Renal cortex interstitium (tissue), 15 donors: ENCODE measurements at places on chromosomes 6 and 20. TPM values are rescaled to one million over a fixed set of nuclear protein-coding genes. Genes with fewer than 3 reads are reported as not detected.

DNA sequence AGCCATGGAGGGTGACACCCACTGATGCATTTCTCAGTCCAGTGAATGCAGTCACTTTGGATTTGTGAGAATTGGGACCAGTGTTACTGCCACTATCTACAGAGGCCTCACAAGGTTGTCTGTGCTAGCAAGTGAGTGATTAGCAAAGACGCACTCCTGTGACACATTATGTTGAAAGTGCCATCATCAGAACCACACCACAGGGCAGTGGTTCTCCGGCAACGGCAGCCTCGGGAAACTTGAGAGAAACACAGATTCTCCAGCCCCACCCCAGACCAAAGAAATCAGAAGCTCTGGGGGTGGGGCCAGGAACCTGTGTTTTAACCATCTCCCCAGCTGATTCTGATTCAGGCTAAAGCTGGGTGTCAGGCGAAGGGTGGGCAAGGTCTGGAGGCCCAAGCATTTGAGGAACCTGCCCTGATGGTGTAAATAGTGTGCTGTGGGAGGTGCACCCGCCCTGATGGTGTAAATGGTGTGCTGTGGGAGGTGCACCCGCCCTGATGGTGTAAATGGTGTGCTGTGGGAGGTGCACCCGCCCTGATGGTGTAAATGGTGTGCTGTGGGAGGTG, 39.9 kb downstream of the TMEM242 start:
- no peak for DNase-seq

DNA sequence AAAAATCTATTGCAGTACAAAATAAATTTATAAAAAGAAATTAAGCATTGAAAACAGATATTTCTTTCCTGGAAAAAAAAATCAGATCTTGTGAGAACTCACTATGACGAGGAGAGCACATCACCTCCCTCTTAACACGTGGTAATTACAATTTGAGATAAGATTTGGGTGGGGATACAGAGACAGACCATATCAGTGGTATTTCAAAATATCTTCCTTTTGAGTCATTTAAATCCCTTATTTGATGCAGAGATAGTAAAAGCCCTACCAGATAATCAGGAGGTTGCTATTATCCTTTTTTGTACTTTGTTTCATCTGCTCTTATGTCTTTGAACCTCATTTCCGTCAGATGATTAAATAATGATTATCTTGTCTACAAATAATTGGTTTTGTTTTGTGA, 800.4 kb downstream of the KIF16B start:
- no peak for DNase-seq

The RBM24 gene
- 1.0 TPM for polyA plus RNA-seq

The NANP gene
- 6.5 TPM for polyA plus RNA-seq

GRCh38 chr6:125129354-125129753, 24.2 kb upstream of the TPD52L1 start:
- no peak for DNase-seq

The PACSIN1 gene
- 0.78 TPM for polyA plus RNA-seq

The CLPSL1 gene
- not detected for polyA plus RNA-seq

DNA sequence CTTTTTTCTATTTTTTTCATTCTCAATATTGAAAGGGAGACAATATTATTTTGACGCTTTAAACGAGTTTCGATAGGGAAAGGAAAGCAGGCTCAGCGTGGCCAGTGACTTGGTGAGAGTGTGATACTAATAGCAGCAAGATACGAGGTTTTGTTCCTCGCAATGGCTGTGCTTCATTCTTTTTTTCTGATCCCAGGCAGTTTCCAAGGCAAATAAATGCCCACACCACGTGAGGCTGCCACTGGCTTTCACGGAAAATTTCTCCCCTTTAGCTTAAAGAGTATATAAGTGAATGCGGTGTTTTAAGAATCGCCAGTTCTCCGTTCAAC, 196.4 kb upstream of the ZNF184 start:
- DNase-seq, result no peak
